ENCODE measurements at places on chromosomes 16 and 17. TPM values are rescaled to one million over a fixed set of nuclear protein-coding genes. Genes with fewer than 3 reads are reported as not detected.

The NPIPA7 gene
- 0.87 TPM for total RNA-seq

The RNF43 gene
- 3.8 TPM for total RNA-seq

The OTOP2 gene
- not detected for total RNA-seq

The HP gene
- not detected for total RNA-seq

The SMPD3 gene
- 0.06 TPM for total RNA-seq

The FZD2 gene
- 11.6 TPM for total RNA-seq

The MPV17L gene
- total RNA-seq, result 6.0 TPM

The VPS35 gene
- total RNA-seq, result 39.3 TPM

The HS3ST3A1 gene
- 47.6 TPM for total RNA-seq

The CYBA gene
- total RNA-seq, result not detected

The SEPTIN12 gene
- total RNA-seq, result not detected

The ZPBP2 gene
- not detected for total RNA-seq

The KRT39 gene
- not detected for total RNA-seq

The GFAP gene
- 0.29 TPM for total RNA-seq

The HBQ1 gene
- total RNA-seq, result not detected
